ENCODE measurements at places on chromosomes 5 and 9.

DNA sequence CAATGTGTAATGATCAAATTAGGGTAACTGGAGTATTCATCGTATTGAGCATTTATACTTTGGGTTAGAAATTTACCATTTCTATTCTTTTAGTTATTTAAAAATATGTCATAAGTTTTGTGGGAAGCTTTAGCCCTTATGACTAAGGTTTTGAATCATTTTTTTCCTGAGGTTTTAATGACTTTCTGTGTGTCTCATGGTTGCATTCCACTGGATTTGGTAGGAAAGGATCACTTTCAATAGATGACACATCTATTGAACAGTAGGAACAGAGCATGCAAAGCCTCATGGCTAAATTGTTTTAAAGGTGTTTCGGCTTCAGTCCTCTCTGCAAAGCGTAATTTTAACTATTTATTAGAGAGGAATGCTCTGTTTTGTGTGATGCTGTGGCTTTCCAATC, 512.4 kb upstream of the CHD1 start:
- DNase-seq: no peak

- DNase-seq: no peak
Observed at GRCh38 chr5:12250454-12250853, 346.2 kb upstream of the CTNND2 start.

- DNase-seq: no peak
Observed at GRCh38 chr9:73074176-73074708, 77.4 kb upstream of the ANXA1 start.

DNA sequence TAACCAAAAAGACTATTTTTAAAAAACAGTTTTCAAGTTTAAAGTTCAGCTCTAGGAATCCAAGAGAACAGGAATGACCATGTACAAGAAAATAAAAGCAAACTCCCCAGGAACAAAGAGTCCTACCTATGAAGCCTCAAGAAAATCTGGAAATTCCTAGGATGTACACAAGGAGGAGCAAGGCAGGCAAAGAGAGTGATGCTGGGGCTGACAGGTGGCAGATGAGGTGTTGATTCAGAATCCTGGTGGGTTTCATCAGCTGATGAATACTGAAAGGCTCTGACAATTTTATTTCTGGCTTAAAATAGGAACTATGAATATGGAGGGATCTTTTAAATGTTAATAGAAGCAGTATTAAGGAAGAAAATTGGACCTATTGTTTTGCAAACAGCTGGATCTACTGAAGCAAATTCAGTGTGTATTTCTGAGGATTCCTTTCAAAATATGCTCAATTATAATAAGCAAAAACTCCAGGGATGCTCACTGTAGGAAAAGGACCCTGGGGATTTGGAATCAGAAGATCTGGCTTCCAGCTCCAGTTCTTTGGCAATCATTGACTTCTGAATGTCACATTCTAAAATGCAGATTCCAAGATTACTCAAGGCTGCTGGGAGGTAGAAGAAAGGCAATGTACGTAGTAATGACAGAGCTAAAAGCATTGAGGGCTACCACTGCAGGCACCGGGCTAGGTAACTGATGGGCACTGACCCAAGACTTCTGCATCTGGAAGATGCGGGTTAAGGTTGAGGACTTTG, 28.0 kb upstream of the SH3RF2 start:
- DNase-seq: no peak

DNA sequence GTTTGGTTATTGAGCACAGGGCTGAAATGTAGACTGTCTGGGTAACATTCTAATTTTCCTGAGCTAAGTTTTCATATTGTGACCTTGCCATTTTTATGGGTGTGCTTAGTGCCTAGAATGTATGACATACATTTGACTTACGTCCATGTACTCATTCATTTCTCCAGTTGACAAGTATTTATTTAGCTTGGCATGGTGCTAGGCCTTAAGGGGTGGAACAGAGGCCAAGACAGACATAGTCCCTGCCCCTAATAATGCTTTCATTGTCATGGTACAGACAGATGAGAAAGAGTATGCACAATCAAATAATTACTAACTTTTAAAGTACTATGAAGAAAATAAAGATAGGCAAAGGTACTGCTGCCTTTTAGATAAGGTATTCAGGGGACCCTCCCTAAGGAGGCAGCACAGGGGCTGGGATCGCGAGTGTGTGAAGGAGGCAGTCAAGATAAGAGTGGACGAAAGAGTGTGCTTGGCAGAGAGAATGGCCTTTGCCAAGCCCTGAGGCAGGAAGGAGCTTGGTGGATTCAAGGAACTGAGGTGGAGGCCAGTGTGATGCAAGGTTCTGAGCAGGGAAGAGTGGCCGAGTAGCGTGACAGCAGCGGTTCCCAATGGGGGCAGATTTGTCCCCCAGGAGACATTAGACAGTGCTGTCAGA, 128.0 kb downstream of the PIP5K1B start:
- no peak for DNase-seq

DNA sequence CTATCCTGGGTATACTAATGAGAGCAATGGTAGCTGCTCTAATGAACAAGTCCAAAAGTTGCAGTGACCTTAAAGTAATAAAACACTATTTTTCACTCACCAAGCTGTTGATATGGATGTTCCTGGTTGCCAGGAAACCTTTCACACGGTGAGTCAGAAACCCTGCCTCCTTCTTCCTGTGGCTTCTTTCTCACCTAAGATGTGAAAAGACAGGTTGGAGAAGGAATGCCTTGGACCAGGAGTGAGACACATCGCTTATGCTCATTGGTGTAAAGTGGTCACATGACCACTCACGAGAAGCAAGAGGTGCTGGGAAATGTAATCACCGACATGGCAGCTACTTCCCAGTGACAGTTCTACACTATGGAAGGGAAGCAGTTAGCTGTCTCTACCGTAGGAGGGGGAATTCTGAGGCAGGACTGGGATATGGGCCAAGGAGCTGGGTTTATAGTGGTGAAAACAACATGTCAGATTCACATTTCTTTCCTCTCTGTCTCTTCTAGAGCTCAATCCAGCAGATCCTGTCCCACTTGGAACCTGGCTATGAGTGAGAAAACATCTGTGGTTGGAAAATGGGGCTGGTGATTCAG, 320.4 kb upstream of the KLF4 start:
- no peak for DNase-seq

GRCh38 chr5:72509401-72509800, 2.2 kb upstream of the ZNF366 start:
- DNase-seq: no peak

GRCh38 chr5:103840600-103840999, 278.0 kb upstream of the NUDT12 start:
- DNase-seq: no peak

DNA sequence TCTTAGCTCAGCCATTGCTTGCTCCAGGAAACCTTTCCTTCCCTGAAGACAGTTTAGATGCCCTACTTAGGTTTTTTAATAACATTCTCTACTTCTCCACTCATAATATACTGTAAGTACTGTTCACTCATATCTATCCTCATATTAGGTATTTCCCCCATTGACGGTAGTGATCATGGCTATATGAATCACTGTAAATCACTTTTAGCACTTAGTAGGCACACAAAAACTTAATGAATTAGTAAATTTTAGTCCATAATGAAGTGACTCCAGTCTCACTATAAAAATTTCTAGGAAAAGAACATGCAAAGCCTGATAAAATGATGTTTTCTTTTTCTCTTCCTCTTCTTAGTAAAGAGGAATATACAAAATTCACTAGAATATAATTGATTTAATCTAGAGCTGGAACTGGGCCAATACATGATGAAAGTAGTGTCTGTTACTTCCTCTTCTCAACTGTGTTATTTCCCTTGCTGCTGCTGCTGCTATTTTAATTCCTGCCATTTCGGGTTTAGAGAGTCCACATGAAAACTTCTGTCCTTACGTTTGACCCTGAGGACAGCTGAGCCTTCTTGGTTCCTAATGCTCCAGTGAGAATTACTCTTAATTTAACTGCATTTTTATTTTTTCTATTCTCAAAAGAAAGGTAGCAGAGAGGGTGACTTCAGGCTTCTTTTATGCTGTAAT, 73.5 kb downstream of the LNPEP start:
- DNase-seq: no peak

GRCh38 chr5:177035976-177036375, 13.5 kb downstream of the ZNF346 start:
- no peak for DNase-seq

DNA sequence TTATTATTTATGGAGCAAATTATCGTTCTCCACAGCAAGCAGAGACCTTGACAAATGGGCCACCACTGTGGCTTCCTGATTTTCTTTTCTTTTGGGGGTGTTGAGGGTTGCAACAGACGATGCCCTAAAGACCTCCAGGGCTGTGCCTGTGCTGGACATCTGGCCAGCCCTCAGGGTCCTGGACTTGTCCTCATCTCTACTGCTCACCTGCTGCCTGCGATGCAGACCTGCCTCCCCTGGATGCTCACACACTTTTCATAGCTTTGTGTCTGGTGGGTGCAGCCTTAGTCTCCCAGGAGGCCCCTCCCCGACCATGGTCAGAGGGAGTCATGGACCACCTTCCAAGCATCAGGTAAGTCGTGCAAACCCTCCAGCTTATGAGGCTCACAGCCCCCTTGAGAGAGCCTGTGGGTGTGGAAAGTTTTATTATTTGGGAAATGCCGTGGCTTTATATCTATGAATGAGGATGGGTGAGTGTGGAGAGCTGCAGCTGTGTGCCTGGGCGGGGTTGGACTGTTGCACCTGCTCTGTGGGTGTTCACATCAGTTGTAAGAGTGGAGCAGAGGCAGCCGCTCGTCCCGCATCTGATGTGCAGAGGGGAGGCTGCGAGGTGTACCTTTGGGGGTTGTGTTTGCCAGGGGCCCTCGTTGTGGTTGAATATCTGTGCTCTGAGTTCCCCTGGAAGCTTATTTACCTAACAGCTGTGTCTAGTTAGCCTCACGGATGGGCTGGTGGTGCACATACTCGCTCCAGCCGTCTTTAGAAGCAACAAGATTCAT, 126.3 kb upstream of the IRX4 start:
- DNase-seq: no peak

DNA sequence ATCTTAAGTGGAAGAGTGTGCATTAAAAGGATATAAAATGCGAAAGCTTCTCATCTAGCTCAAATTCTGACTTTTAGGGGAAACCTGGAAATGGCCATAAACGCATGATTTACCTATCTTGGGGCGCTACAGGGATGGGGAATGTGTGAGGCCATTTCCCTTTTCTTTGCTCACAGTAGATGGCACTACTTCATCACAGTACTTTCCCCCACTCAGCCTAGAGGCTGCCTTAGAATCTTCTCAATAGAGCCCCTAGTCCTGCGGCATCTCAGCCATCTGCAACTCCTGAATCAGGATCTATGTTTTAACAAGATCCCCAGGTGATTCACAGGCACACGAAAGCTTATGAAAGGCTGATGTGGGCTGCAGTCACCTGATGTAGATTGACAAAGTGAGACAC, 110.8 kb downstream of the LHFPL2 start:
- DNase-seq: no peak

DNA sequence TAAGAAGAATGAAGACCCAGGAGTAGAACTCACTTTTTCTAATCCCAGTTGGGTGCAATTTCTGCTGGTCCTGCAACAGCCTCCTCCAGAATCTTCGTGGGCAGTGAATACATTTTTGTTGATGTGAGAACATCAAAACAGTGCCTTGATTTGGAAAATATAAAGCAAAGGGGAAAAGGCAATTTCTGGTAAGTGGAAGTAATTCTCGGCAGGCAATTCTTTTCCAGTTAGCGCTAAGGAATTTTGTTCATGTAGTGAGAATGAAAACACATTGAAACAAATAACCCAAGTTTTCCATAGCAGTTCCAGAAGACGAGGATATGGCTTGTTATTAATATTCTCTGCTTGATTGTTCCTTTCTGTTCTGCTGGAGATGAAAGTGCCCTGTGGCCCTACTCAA, 178.7 kb downstream of the SPATA31D1 start:
- no peak for DNase-seq
